ENCODE measurements at places on chromosomes 3 and 15.

DNA sequence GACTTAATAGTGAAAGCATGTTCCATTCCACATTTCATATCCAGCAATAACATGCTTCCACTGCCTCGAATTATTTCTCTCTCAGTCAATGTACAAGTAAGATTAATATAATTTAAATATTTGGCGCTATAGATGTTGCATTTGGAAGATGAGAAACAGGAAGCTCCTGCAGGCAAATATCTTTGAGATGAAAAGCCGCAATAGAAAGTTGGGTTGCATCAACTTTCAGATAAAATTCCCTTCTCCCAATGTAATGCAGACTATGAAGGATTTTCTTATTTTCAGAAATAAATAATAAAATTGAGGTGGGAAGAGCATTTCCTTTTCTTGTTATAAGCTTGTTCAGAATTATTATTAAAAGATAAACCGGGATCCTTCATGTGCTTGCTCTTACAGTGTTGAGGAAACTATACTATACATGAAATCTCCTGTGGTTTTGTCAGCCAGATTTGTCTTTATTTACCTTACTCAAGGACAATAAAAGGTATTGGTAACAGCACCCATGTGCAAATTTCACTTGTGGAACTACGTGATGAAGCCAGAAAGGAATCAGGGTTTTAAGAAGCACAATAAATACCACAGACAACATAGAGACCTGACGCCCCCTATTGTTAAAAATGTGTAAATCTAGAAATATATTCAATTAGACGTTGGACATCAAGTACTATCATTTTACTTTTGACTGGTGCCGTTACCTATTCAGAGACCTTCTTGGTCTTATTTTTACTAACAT lies 307.0 kb downstream of the ARPP21 start:
- no peak for DNase-seq

GRCh38 chr3:124785973-124786372 lies 55.7 kb downstream of the UMPS start:
- DNase-seq = no peak

- DNase-seq = no peak
Measured at GRCh38 chr3:149975919-149976318, 5.2 kb upstream of the PFN2 start.

- no peak for DNase-seq
Measured at GRCh38 chr3:198032039-198032936, 72.3 kb downstream of the LMLN start.

DNA sequence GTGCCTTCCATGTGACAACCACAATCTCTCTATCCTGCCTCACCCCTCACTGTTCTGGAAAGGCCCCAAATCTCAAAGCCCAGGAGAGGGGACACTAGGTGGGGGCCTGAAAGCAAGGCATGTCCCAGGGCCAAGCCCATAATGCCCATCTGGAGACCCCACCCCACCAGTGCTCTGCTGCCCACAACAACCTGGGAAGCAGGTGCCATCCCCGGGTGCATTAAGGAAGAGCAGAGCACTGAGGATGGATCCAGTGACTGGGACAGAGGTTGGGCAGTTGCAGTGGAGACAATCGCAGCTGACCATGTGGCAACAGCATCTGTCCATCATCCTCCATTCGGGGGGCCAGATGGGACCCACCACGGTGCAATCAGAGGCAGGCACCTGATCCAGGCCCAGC lies 106.2 kb upstream of the PRR20G start:
- no peak for DNase-seq
